GM20000 (cell line): ENCODE measurements at places on chromosomes 3 and 15.

DNA sequence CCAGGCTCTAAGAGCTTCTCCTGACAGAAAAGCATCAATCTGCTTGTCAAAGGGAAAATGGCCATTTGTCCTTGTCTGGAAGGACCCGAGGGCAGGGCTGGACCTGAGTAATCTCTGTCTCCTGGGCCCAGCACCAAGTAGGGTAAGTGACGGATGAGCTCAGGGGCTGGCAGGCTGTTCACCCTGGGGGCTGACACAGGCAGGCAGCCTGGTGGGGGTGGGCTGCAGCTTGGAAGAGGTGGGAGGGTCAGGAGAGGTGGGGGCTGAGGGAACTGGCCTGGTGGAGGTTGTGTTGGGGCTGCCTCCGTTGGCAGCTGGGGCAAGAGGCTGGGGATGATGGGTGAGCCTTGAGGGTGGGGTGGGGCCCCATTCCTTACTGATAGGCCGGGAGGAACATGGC, 42.3 kb upstream of the ADPGK start:
- DNase-seq, result no peak

- no peak for DNase-seq
Measured at GRCh38 chr15:99580076-99580475, 14.3 kb downstream of the MEF2A start.

GRCh38 chr3:184832044-184832443, 20.1 kb downstream of the VPS8 start:
- no peak for DNase-seq

DNA sequence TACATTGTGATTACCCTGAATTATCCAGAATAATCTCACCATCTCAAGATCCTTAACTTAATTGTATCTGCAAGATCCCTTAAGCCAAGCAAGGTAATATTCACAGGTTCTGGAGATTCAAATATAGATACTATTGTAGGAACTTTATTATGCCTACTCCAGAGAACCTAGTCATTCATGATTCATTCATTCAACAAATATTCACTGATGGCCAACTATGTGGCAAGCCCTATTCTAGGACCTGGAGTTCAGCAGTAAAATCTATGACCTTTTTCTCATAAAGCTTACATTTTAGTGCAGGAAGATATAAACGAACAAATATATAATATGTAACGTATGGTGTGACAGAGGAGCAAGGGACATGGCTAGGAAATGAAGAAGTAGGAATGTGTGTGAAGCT, 49.6 kb downstream of the ISL2 start:
- DNase-seq, result no peak

DNA sequence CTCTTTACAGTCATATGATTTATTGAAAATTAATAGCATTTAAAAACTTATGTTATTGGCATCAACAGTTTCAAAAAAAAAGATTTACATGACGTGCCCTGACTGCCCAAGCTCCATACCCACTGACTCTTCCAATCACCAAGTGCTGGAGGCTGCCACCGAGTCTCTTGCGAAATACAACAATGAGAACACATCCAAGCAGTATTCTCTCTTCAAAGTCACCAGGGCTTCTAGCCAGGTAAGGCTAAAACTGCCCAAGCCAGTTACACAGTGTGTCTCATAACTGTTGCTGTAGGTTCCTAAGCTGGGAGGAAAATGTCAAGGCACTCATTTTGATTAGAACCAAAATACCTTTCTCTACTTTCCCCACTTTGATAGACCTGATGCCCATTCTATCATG, 4.5 kb downstream of the FETUB start:
- no peak for DNase-seq

DNA sequence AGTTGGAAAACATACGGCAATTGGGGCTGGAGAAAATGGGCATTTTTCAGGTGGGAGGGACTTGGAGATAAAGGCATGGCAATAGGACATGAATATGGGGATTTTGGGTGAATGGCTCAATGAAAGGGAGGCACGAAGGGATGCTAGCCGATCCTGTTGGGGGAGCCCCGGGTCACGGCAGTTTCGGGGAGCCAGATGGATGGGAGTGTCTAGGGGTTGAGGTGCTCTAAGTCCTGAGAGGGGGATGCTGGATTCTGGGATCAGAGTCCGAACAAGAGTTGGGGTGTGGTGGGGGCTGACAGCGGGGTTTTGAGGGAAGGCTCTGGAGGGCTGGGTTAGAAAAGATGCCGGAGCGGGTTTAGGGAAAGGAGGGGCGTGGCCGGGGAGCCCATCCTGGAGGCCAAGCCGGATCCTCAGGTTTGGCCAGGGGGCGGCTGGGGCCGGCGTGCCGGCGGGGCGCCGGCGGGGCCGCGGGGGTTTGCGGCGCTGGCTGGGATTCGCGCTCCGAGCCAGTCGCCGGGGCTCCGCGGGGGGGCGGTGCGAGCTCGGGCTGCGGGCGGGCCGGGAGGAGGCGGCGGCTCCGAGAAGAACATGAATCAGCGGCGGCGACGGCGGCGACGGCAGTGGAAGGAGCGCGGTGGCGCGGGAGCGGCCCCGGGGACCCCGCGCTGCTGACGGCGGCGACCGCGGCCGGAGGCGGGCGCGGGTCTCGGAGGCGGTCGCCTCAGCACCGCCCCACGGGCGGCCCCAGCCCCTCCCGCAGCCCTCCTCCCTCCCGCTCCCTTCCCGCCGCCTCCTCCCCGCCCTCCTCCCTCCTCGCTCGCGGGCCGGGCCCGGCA, at the start of gene TYRO3:
TSS of gene TYRO3 (plus strand) at position 813 of the 839 bp plus-strand sequence. CDS start 46 bp downstream, outside the sequence.
- DNase-seq, result peak; percentile 91

DNA sequence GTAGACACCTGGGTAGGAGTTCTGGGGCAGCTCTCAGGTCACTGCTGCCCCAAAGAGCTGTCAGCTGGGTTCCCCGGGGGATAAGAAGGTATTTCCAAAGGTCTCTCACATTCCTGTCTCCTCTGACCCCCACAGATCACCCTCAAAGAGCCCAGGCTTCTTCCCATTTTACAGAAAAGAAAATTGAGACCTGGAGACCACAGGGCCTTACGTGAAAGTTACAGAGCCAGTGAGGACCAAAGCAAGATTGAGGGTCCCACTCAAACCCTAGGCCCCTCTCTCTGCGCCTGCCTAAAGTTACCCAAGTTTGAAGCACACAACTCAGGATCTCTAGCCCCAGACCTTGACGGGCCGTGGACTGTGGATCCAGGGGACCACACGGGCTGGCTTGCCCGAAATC, 3.9 kb upstream of the ATP2B2 start:
- DNase-seq, result no peak

DNA sequence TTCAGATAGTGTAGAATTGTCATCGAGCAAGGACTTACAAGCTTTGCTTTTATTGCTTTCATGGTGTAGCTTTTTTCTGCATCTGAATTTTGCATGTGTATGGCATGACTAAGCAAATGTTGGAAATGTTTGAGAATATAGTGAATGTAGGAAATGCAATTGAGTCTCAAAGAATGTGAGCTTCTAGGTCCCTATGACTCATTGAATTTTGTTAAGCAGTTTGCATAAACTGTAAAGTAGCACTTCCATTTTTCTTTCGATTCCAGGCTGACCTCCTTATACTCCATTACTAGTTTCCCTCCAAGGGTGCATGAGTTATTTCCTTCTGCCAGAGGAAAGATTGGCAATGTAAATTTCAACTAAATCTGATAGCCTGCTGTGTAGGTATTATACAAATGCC, 619.2 kb downstream of the DIPK2A start:
- no peak for DNase-seq

- DNase-seq, result no peak
Measured at GRCh38 chr3:78497021-78497420, 1270.8 kb downstream of the ROBO1 start.

DNA sequence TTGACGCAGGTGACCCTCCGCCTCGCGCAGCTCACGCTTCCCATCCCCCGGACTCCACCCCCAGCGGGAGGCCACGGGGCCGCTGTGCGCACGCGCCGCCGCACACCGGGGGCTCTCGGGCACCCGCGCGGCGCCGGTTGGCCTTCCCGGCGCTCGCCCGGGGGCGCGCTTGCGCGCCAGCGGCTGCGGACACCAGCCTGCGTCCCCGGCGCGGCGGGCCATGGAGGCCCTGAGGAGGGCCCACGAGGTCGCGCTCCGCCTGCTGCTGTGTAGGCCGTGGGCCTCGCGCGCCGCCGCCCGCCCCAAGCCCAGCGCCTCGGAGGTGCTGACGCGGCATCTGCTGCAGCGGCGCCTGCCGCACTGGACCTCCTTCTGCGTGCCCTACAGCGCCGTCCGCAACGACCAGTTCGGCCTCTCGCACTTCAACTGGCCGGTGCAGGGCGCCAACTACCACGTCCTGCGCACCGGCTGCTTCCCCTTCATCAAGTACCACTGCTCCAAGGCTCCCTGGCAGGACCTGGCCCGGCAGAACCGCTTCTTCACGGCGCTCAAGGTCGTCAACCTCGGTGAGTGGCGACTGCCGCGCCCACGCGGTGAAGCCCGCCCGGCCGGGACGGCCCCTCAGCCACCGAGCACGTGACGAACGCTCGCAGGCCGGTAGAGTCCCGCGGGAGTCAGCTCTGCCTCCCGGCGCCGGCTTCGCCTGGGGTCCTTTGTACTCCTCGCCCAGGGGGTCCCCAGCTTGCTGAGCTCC, at the start of gene C15orf61:
TSS of gene C15orf61 (plus strand) at position 103 of the 754 bp plus-strand sequence. CDS start at position 221, 118 bp downstream.
- DNase-seq, result peak; percentile 95

GRCh38 chr15:81948751-81949150, 97.1 kb downstream of the MEX3B start:
- no peak for DNase-seq

DNA sequence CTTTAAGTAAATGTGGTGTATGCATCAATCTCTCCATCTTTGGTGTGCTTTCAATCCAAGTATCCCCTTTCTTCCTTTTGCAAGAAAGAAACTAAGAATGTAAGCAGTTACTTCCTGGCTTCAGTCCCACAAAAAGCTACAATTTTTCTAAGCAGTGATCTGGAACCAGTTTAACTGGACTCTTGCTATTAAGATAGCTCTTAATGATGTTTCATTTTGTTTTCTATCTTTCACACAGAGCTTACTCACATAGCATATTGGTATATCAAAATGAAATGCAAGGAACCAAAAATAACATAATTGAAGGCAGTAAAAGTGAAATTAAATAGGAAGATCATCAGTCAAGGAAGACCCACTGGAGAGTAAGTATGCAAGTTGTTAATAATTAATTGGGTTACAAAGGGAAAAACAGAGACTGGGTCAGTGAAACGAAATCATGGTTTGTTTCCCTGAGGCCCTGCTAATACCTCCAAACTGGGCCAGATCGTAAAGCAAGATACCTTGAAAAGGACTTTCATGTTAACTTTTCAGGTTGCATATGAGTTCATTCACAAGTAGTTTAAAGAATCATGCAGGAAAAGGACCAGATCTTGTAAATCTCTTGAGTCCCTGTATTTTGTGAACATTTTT, 41.9 kb downstream of the GPR160 start:
- DNase-seq, result no peak

DNA sequence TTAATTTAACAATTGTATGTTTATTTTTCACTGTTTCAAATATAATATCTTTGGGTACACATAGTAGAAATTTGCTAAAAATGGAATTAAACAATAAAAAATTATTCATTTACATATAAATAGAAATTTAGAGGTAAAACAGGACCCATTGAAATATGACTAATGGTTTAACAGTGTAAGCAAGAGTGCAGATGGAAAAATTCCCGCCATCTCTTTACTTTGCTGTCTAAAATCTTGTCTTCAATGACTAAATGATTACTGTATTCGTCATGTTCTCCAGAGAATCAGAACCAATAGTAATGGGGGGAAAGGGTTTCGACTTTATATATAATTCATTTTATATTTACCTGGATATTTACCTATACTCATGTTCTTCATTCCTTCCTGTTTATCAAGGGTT, 163.1 kb downstream of the IL1RAP start:
- DNase-seq, result no peak

- DNase-seq, result no peak
Measured at GRCh38 chr15:77591968-77592613, 40.6 kb downstream of the LINGO1 start.

DNA sequence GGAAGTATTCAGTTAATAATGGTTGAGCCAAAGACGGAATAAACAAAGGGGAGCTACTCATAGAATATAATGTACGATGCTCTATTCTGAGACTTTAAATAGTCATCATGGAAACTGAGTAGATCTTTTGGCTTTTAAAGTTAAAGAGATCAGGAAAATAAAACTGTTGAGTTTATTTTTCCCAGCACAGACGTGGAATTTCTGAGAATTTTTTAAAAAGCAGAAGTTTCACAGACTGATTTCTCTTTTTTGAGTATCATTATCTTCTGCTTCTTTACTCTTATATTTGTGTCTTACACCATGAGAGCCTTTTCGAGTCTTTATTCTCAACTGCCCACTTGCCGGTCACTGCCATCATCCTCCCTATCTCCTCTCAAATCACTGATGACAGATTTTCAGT, 13.2 kb downstream of the P2RY14 start:
- no peak for DNase-seq

- DNase-seq, result no peak
Measured at GRCh38 chr3:37400945-37401344, 226.6 kb upstream of the LRRFIP2 start.

DNA sequence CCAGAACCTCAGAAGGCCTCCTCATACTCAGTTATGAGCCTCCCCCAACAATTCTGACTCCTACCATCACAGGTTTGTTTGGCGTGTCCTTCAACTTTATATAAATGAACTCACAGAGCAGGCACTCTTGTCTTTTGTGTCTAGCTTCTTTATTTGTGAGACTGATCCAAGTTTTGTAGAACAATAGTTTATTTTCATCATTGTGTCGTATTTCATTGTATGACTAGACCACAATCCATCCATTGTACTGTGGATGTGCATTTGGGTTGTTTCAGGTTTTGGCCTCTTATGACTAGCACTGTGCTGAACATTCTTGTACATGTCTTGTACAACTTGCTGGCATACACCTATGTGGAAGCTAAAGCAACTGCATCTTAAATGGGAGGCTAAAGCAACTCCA, 292.8 kb upstream of the LYSMD4 start:
- DNase-seq, result no peak

DNA sequence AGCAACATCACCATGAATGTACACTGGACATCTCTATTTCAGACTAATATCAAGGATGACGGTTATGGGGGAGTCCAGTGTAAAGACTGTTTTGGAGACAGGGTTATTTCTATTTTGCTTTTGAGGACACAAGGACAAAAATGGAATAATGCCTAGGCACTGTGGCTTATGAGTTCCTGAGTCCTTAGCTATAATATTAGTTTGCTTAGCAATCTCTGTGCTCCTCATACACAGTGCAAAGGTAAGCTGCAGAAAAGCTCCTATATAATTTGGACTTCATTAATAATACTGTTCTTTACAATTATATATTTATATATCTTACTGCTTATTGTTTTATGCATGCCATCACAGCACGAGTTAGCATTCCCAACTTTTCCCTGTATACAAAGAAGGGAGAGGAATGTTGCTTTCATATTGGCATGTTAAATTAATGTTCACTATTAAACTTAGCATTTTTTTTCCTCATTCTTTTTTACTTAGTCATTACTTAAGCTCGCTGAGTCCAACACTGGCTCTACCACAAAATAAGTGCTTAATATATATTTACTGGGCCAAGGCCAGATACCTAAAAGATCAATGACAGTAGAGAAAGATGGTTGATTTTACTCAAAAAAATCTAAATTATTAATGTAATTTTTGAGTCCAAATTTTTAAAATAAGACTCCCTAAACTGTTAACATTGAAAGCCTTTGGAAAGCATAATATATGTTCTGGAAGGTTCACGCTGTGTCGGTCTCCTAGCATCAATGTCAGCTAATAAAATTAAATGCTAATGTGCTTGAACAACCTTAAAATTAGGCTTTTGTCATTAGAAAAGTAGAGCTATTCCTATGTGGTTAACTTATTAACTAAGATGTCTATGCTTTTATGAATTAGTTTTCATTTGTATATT, 13.8 kb downstream of the THBS1 start:
- DNase-seq, result no peak

- DNase-seq, result peak; percentile 4
Measured at GRCh38 chr3:79361748-79362378, 405.9 kb downstream of the ROBO1 start.
